ENCODE measurements at places on chromosomes 5 and 9. TPM values are rescaled to one million over a fixed set of nuclear protein-coding genes. Genes with fewer than 3 reads are reported as not detected.

GRCh38 chr9:36798350-36799065 lies 225.8 kb downstream of the MELK start:
- H3K4me3 ChIP-seq: no peak overlapping the region
- peaks cover 10% of the 10 kb centered on the region for H3K4me1 ChIP-seq
- no peaks in the 10 kb centered on the region for H3K36me3 ChIP-seq
- DNase-seq: peak; percentile 24

DNA sequence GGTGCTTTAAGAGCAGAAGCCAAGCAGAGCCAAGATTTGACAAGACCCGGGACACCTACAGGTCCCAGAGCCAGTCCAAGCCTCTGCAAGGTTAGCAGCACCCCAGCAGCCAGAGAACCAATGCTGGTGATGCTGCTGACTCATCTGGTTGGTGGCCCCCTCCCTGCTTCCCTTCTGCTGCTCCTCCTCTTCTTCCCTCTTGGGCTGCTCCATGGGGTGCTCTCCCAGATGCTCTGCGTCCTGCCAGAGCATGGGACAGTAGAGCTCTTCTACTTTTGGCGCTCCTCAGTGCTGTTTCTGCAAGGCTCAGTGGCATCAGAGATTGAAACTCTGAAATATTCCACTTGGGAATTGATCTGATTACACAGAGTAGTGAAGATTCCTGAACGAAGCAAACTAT lies 76.1 kb upstream of the SAP30L start:
- peaks cover 53% of the 10 kb centered on the region for H3K4me1 ChIP-seq
- no peaks in the 10 kb centered on the region for H3K27me3 ChIP-seq
- no peaks in the 10 kb centered on the region for H3K36me3 ChIP-seq

GRCh38 chr5:38257308-38258041 lies 884 bp upstream of the EGFLAM start:
- H3K36me3 ChIP-seq: no peaks in the 10 kb centered on the region
- peaks cover 25% of the 10 kb centered on the region for H3K4me1 ChIP-seq
- no peak overlapping the region for H3K27ac ChIP-seq
- no peak for DNase-seq

- no peak for DNase-seq
- no peaks in the 10 kb centered on the region for H3K36me3 ChIP-seq
- H3K4me3 ChIP-seq: no peak overlapping the region
- no peaks in the 10 kb centered on the region for H3K27me3 ChIP-seq
- H3K27ac ChIP-seq: no peak overlapping the region
- H3K4me1 ChIP-seq: peaks cover 98% of the 10 kb centered on the region
Measured at GRCh38 chr5:150513375-150514309, 5.7 kb downstream of the NDST1 start.

- H3K4me1 ChIP-seq: peaks cover 8% of the 10 kb centered on the region
- no peaks in the 10 kb centered on the region for H3K36me3 ChIP-seq
- H3K27me3 ChIP-seq: no peaks in the 10 kb centered on the region
Measured at GRCh38 chr5:172407822-172408221, 46.5 kb downstream of the SH3PXD2B start.

DNA sequence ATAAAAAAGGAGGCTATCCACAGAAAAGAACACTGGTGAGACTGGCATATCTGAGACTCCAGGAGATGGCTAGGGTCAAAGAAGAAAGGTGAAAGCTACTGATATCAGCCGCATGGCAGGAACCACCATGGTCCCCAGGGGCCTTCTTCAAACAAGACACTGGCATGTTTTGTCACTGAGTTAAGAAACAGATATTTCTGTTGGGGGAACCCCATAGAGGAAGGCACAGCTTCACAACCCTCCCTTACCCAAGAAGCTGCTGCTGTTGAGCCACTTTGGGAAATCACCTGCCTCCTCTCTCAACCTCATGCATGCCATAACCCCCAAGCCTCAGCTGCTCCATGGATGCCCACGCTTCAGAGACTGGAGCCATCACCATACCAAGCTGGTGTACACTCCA lies 13.3 kb upstream of the BTNL3 start:
- H3K36me3 ChIP-seq: no peaks in the 10 kb centered on the region
- DNase-seq: no peak
- no peaks in the 10 kb centered on the region for H3K4me1 ChIP-seq
- H3K27me3 ChIP-seq: no peaks in the 10 kb centered on the region
- H3K27ac ChIP-seq: no peak overlapping the region
- H3K4me3 ChIP-seq: no peak overlapping the region

GRCh38 chr5:95904827-95905226 lies 56.8 kb downstream of the ELL2 start:
- peaks cover 17% of the 10 kb centered on the region for H3K36me3 ChIP-seq
- no peak overlapping the region for H3K27ac ChIP-seq
- peaks cover 46% of the 10 kb centered on the region for H3K4me1 ChIP-seq
- DNase-seq: no peak
- H3K27me3 ChIP-seq: no peaks in the 10 kb centered on the region

GRCh38 chr9:131084661-131085369 lies 11.5 kb upstream of the AIF1L start:
- no peak for DNase-seq
- no peak overlapping the region for H3K4me3 ChIP-seq
- no peak overlapping the region for H3K27ac ChIP-seq
- no peaks in the 10 kb centered on the region for H3K36me3 ChIP-seq
- peaks cover 28% of the 10 kb centered on the region for H3K4me1 ChIP-seq
- H3K27me3 ChIP-seq: peaks cover 65% of the 10 kb centered on the region

- DNase-seq: no peak
- H3K36me3 ChIP-seq: no peaks in the 10 kb centered on the region
- H3K27ac ChIP-seq: no peak overlapping the region
- no peaks in the 10 kb centered on the region for H3K27me3 ChIP-seq
Measured at GRCh38 chr5:169895926-169896325, 84.4 kb downstream of the INSYN2B start.

DNA sequence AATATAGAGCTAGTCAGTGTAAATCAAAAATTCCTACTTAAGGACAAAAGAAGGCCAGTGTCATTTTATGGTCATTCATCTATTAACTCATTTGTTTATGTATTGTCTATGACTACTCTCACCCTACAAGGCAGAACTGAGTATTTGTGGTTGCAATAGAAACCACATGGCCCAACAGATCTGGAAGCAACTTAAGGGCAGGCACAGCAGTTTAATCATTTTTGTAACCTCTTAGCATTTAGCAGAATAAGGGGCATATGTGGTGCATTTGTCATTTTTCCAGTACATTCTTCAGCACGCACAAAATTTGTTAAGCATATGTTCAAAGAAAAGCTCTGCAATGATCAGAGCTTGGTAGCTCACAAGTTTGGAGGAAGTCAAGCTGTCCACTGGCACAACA lies 1.1 kb downstream of the FKBP15 start:
- no peak for DNase-seq
- peak overlapping the region; percentile 78 for H3K27ac ChIP-seq
- H3K27me3 ChIP-seq: no peaks in the 10 kb centered on the region
- no peaks in the 10 kb centered on the region for H3K36me3 ChIP-seq

DNA sequence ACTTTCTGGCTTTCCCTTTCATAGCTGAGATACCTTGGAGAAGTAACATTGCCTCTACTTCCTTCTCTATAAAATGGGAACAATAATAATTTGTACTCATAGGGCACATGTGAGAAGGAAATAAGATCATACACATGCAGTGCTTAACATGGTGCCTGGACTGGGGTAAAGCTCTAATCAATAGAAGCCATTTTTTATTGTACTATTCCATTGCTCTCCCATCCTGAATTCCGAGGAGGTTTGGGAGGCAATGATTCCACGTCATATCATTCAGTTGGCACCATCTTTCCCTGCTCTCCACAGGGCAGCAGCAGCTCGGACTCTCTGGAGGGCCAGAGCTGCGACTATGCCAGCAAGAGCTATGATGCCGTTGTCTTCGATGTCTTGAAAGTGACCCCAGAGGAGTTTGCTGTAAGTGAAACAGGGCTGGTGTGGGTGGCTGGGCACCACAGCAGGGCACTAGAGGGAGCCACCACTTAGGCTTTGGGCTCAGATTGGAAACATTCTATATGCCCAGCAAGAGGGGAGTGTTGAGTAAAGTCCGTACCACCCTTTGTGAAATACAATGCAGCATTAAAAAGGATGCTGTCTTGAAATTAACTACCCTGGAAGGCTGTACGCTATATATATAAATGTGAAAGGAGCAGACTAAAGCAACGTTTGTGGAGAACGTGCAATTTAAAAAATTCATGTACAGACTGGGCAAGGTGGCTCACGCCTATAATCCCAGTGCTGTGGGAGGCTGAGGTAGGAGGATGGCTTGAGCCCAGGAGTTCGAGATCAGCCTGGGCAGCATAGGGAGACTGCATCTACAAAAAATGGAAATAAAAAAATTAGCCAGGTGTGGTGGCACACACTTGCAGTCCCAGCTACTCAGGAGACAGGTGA lies 51.2 kb downstream of the RALGPS1 start:
- no peak overlapping the region for H3K4me3 ChIP-seq
- peak; percentile 30 for DNase-seq
- H3K27ac ChIP-seq: no peak overlapping the region

The TRAPPC13 gene
- 24.3 TPM for total RNA-seq

The HEMGN gene
- total RNA-seq: not detected

Measured in HepG2 (cell line).